NCI-H345 (cell line): ENCODE measurements at places on chromosomes 12 and 14.
A peak's percentile ranks its signal among the peaks of the same experiment; 100 is the strongest.

DNA sequence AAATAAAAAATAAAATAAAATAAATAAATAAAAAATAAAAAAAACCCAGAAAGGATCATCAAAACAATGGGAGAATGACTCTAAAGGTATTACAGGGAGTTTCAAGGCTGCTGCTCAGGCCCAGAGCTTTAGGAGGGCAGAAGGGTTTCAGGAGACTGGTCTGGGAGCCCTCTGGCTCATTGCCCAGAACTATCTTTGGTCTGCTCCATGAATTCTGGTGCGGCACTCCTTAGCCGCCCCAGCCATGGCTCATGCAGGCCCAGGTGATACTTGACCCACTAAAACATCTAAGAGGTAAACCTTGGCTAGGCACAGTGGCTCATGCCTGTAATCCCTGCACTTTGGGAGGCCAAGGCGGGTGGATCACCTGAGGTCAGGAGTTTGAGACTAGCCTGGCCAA is 14.7 kb upstream of the TMED10 start:
- DNase-seq, result no peak

DNA sequence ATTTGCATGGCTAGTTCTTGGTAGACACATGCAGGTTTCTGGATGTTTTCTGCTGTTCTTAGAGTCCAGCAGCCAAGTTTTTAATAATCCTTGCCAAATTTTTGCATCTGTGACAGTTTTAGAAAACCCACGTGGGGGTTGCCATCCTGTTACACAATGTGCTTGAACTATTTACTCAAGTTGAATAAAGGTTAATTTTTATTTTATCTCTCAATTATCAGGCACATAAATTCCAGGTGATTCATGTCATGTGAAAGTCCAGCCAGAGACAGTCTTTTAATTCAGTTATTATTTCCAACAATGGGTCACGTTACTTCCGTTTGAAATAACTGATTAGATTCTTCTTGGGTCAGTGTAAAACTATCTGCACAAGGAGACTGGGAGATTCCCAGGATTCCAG is 15.7 kb downstream of the MYRFL start:
- DNase-seq, result no peak

GRCh38 chr14:63134801-63135200 is 69.4 kb upstream of the RHOJ start:
- DNase-seq, result peak; percentile 52

DNA sequence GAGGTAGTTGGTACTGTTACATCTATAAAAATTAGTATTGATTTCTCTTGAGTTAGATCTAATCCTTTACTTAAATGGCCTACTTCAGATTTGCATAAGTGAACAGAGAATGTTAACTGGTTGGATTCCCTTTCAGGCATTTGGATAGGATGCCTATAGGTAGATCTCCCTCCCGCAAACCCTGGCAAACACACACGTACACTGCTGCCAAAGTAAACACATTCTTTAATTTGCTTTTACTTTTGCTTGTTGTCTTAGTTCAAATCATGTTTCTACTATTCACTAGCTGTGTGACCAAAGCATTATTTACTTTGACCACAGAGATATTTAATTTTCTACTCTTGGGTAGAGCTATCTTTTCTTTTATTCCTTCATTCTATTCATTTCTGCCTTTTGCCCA is 936.1 kb upstream of the FBXO33 start:
- DNase-seq, result peak; percentile 78
